NCI-H187 (cell line): ENCODE measurements at places on chromosomes 5 and 9.

DNA sequence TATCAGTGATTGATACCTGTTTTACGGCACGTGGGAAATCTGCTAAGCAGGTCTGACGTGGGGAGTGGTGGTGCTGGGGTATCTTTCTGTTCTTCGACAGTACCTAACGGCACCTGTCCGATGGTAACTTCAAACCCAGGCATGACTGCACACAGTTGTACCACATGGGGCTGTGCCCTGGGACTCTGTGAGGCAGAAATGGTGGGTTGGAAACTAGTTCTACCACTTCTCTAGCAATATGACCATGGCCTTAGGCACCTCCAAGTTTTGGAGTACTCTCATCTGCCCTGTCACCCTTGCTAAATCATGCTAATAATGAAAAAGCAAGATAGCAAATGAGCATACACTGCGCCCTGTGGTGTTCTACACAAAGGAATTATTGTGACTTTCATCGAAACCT lies 30.9 kb downstream of the EPB41L4B start:
- DNase-seq: no peak

- no peak for DNase-seq
These were observed 268.8 kb upstream of the IRX1 start for GRCh38 chr5:3326841-3327232.

- DNase-seq: no peak
These were observed 177.3 kb downstream of the CDC42SE2 start for GRCh38 chr5:131441184-131441583.

DNA sequence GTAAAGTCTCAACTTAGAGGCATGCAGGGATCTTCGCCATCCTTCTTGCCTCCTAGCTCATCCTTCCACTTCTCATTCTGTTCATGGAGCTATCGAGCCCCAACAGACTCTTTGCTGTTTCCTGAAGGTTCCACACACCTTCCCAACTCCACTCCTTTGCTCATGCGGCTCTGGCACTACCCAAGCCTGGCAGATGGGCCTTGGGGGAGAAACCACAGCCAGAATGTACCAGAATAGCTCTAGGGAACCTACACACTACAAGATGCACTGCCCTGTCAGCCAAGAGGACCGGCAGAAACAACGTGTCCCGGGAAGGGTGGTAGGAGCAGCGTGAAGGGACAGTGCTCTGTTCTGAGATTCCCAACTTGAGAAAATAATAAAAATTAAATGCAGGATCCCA lies 178.9 kb downstream of the GABBR2 start:
- DNase-seq: no peak

GRCh38 chr5:68261569-68262065 lies 46.1 kb downstream of the PIK3R1 start:
- no peak for DNase-seq

DNA sequence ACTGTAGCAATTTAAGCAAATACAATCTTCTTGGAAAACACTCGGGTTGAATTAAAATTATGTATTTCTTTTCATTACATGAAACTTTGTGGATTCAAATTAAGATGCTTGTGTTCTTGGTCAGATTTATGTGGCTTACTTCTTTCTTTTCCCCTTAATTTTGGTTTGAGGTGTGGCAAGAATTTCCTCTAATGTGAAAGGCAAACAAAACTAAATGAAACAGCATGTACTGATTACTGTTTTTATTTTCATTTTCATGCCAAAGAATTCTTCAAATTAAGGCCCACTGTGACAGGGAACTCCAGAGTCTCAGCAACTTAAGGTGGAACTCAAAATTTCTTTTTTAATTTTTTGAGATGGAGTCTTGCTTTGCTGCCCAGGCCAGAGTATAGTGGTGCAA lies at the start of gene OMD:
OMD (minus strand) TSS at position 132 of the 400 bp plus-strand sequence. CDS start 6,913 bp downstream, outside the sequence.
- no peak for DNase-seq

DNA sequence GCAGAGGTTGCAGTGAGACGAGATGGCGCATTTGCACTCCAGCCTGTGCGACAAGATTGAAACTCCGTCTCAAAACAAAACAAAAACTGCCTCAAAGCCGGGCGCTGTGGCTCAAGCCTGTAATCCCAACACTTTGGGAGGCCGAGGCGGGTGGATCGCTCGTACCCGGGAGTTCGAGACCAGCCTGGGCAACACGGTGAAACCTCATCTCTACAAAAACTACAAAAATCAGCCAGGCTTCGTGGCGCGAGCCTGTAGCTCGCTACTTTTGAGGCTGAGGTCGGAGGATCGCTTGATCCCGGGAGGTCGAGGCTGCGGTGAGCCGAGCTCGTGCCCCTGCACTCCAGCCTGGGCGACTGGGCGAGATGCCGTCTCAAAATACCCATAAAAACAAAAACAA lies 988 bp downstream of the GFM2 start:
- DNase-seq: no peak

DNA sequence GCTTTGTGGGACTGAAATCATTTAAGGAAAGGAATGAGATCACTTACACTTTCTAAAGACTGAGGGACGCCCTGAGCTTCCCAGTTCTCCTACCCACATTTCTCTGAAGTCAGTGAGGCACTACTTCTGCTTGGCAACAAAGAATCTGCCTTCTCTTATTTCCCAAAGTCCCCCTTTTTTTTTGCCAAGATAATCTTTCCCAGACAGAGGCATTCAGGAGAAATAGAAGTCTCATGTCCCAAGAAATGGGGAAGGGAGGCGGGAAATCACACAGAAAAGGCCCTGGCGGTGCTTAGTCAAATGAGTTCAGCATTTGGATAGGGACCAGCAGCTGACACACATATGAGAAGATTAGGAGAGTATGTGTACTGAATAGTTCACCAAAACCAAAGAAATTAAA lies 159.7 kb downstream of the MUSK start:
- DNase-seq: no peak

- DNase-seq: no peak
These were observed 23.7 kb downstream of the KLHL3 start for GRCh38 chr5:137712139-137712667.

- no peak for DNase-seq
These were observed 452.8 kb downstream of the ENC1 start for GRCh38 chr5:74187757-74188156.

GRCh38 chr9:23287390-23287789 lies 538.6 kb downstream of the ELAVL2 start:
- no peak for DNase-seq
